ENCODE measurements at places on chromosomes 7 and 10. TPM values are rescaled to one million over a fixed set of nuclear protein-coding genes. Genes with fewer than 3 reads are reported as not detected.

DNA sequence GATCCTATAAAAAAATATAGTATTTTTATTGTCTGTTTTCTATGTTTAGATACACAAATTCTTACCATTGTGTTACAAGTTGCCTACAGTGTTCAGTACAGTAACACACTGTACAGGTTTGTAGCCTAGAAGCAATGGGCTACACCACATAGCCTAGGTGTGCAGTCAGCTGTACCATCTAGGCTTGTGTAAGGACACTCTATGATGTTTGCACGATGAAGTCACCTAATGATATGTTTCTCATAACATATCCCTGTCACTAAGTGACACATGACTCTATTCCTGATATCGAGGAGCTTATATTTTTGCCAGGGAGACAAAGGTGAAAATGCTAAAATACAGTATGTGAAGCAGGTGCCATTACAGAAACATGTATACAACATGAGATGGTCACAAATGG, 18.6 kb downstream of the ZNF25 start:
- no peak for DNase-seq
- H3K4me1 ChIP-seq, result no peaks in the 10 kb centered on the region
- no peaks in the 10 kb centered on the region for H3K27me3 ChIP-seq
- H3K27ac ChIP-seq, result no peak overlapping the region
- H3K36me3 ChIP-seq, result peaks cover 32% of the 10 kb centered on the region

DNA sequence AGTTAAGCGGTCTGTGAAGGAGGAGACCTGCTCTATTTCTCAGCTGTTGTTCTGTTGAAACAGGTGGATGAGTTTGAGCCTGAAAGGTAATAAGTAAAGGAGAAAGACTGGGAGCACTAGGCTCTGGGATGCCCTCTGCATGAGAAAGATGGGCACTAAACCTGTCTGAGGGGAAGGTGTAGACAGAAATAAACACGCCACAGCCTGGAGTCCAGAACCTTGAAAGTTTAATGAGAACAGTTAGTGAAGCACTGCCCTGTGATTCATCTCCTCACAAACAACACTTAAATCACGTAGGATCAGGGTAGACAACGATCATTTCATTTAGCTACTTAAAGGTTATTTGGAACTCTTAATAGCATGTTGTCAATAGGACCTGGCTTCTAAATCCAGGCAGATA, 193.1 kb downstream of the PHTF2 start:
- no peak overlapping the region for H3K4me3 ChIP-seq
- no peaks in the 10 kb centered on the region for H3K27me3 ChIP-seq
- no peak for DNase-seq

DNA sequence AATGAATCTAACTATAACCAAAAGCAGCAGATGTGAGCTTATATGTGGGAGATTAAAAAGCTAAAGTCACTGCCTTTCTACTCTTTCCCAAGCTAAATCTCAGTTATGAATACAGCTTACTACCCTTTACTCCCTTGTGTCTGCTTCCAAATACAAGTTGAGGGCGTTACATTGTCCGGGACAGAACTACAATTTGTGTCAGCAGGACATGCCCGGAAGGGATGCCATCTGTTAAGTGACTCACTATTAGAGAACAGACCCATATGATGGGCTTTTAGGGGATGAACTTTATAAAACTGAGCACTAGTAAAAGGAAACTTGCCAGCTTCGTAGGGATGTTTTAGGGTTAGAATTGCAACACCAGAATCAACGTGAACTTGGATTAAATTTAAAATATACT, 299.7 kb upstream of the CSTF2T start:
- H3K36me3 ChIP-seq, result no peaks in the 10 kb centered on the region
- H3K27me3 ChIP-seq, result no peaks in the 10 kb centered on the region
- H3K4me3 ChIP-seq, result no peak overlapping the region
- DNase-seq, result no peak

GRCh38 chr7:65269150-65269856, 104.4 kb upstream of the ZNF92 start:
- H3K36me3 ChIP-seq, result no peaks in the 10 kb centered on the region
- peak; percentile 72 for DNase-seq
- H3K4me3 ChIP-seq, result peak overlapping the region; percentile 39
- H3K27me3 ChIP-seq, result no peaks in the 10 kb centered on the region
- no peak overlapping the region for H3K27ac ChIP-seq
- H3K4me1 ChIP-seq, result no peaks in the 10 kb centered on the region

GRCh38 chr10:1149793-1150637, 93.8 kb downstream of the WDR37 start:
- DNase-seq, result peak; percentile 45
- H3K4me3 ChIP-seq, result no peak overlapping the region
- H3K27me3 ChIP-seq, result no peaks in the 10 kb centered on the region
- H3K36me3 ChIP-seq, result no peaks in the 10 kb centered on the region

Gene ASB10
- total RNA-seq, result not detected

Gene PIK3CG
- total RNA-seq, result 8.6 TPM

Gene PCLO
- 12.0 TPM for total RNA-seq

Measured in kidney (tissue), 22 donors.